Activated CD4-positive, alpha-beta memory T cell treated with anti-CD3 and anti-CD28 coated beads, Interleukin-2, amount 10 ng/mL, durations not matched to agents 7 days and 5 days (primary cell): ENCODE measurements at places on chromosomes 2 and 18. TPM values are rescaled to one million over a fixed set of nuclear protein-coding genes. Genes with fewer than 3 reads are reported as not detected.

- DNase-seq, result no peak
Measured at GRCh38 chr18:35095983-35096676, 54.9 kb downstream of the MAPRE2 start.

- no peak for DNase-seq
Measured at GRCh38 chr2:128388499-128388941, 69.9 kb upstream of the HS6ST1 start.

DNA sequence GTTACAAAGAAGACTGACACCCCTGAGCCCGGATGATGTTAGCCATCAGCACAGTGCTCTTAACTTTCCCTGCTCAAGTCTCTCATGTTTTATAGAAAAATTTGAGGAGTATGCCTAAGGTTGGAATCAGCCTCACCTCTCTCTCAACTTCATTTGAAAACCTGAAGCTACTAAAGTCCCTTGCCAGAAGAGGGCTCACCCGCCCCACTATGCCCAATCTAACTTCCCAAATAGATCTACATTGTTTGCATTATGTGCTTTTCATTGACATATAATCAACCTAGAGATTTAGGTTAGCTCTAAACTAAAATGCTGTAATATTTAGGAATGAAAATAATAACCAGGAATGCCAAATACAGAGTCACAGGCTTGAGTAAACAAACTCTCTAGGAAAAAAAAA lies 305.4 kb downstream of the NCKAP5 start:
- no peak for DNase-seq

GRCh38 chr2:72562451-72563153 lies 263.2 kb downstream of the EXOC6B start:
- no peak for DNase-seq

DNA sequence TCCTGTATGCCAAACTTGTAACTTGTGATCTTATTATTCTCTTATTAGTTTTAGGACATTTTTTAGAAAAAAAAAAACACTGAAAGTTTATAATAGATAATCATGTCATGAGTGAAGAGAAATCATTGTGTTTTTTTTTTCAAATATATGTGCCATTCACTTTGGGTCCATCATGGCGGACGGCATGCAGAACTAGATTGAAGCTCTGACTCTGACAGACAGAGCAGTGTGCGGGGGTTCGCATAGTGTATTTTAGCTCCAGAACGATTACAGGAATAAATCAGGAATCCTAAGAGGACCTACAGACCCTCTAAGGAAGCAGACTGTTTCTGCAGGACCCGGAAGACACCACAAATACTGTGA lies 484.4 kb upstream of the REG3G start:
- no peak for DNase-seq

GRCh38 chr2:55130849-55131248 lies 80.6 kb upstream of the RTN4 start:
- no peak for DNase-seq

DNA sequence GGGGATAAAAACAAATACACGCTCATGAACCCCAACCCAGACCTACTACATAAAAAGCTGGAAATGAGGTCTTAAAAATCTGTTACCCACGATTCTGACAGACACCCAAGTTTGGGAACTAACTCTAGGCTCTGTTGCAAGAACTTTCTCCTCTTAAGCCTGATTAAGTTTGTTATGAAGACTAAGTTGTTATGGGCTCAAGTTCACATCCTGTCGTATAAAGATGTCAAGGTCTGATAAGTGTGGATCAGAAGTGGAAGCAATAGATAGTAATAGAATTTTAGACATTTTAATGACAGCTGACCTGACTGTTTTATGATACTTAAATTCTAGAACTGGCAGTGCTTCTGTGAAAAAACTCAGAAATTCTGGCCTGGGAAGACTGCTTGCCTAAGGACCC lies 43.2 kb downstream of the LPIN2 start:
- DNase-seq, result no peak

DNA sequence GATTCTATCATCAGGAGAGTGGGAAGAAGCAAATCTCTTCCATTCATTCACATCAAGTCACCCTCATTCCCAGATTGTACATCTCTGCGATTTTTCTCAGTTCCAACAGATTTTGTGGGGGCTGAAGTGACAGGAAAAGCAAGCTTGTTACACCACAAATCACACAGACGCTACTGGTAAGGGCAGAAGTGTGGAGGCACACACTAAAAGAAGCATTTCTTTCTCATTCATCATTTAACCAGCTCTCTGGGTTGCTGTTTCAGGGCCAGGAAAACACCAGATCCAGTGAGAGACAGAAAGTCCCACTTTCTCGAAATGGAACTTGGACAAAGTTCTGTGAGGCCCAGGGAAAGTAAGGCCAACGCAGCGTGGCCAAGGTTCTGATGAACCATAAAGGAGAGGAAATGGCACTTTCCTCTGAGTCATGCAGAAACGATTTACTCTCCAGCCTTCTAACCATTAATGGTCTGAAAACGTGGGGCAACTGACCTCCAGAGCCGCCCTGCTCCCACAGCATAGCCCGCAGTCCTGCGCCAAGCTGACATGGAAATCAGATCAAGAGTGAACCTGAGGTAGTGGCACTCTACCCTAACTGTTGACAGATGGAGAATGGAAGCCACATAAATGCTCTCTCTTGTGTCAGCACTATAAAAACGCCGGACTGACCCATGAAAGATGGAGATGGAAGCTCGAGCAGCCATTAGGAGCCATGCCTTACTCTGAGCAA lies 191.0 kb downstream of the C1D start:
- DNase-seq, result no peak

DNA sequence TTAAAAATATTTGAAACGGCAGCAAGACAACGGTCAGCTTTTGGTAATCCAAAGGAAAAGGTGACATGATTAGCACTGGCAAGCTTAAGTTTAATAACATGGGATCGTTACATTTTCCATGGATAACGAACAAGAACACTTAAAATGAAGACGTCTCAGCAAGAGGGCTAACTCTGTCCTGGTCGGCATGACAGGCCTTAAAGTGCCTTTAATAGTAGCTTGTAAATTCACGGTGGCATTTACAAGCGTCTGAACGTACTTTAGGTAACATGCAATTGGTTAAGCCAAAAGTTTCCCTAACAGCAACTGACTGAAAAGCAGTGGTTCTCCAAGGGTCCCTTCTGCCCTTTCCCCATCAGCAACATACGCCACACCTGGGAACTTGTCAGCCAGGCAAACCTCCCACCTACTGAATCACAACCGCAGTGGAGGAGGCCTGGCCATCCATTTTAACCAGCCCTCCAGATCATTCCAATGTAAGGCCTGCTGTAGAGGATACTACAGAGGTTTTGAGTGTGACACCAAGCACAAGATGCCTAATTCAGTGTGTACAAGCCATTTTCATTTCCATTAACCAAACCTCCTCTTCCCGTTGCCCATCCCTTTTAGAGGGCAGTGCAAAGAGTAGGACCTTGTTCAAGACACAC lies 4.4 kb downstream of the TGFA start:
- DNase-seq, result no peak

- no peak for DNase-seq
Measured at GRCh38 chr2:69776886-69777785, 35.2 kb downstream of the ANXA4 start.

- no peak for DNase-seq
Measured at GRCh38 chr2:178863856-178864620, 56.8 kb upstream of the TTN start.

DNA sequence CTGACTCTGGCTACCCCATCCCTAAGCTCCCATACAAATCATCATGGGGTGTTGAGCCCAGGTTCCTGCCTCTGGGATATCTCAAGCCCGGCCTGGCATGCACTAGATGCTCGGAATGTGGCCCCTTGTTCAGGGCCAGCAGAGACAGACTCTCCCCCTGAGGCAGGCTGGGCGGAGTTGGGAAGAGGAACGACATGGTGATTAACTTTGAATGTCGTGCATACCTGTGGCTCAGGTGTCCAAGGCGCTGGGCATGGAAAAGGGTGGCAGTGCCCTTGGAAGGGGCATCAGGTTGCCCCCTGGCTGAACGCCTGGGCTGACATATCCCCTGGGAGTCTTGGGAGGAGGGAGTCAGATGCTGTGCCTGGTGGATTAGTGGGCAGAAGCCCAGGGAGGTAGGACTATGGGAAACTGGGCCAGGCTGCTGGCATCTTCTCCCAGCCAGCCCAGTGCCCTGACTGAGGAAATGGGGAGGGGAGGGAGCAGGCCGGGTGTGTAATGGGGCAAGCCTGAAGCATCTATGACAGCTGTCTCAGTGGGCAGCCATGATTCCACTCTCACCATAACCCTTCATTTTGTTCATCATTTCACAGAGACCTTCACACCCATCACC lies 57.8 kb upstream of the OTOF start:
- DNase-seq, result no peak

DNA sequence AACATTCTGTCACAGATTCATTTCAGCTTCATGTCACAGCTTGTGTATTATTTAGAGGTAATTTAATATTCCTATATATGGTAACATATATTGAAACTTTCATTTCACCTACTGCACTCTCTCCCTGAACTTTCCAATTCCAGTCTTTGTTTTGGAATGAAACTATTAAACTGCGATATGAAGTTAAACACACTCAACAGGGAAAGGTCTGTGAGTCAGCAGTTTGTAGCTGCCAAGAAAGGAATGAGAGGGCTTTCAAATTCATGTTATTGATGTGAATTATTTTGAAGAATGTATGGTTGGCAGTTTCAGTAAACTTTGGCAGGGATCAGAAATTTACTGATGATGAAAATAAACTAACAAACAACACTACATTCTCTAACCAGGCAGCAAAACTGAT lies 148.3 kb downstream of the HNMT start:
- DNase-seq, result no peak

- no peak for DNase-seq
Measured at GRCh38 chr2:127053731-127054603, 53.0 kb downstream of the BIN1 start.

Gene KCNIP3
- not detected for total RNA-seq

Gene PROKR1
- total RNA-seq, result not detected

Gene NTSR2
- not detected for total RNA-seq

Gene KYNU
- total RNA-seq, result not detected

Gene IL1F10
- not detected for total RNA-seq

Gene TMEM247
- total RNA-seq, result not detected
